ENCODE measurements at places on chromosomes 5 and 9. TPM values are rescaled to one million over a fixed set of nuclear protein-coding genes. Genes with fewer than 3 reads are reported as not detected.

- no peak overlapping the region for H3K27ac ChIP-seq
- no peak overlapping the region for H3K4me3 ChIP-seq
- peaks cover 57% of the 10 kb centered on the region for H3K4me1 ChIP-seq
- DNase-seq: no peak
- no peaks in the 10 kb centered on the region for H3K36me3 ChIP-seq
Measured at GRCh38 chr5:138789771-138790242, 36.6 kb downstream of the CTNNA1 start.

- no peak overlapping the region for H3K4me3 ChIP-seq
- no peaks in the 10 kb centered on the region for H3K4me1 ChIP-seq
- H3K36me3 ChIP-seq: no peaks in the 10 kb centered on the region
- H3K27ac ChIP-seq: peak overlapping the region; percentile 67
- no peaks in the 10 kb centered on the region for H3K27me3 ChIP-seq
- peak; percentile 93 for DNase-seq
Measured at GRCh38 chr5:159819591-159820411, 96.5 kb upstream of the ADRA1B start.

GRCh38 chr5:149675610-149676201 lies 54.4 kb upstream of the PPARGC1B start:
- H3K27me3 ChIP-seq: no peaks in the 10 kb centered on the region
- no peak overlapping the region for H3K4me3 ChIP-seq
- no peak overlapping the region for H3K27ac ChIP-seq

GRCh38 chr5:54017580-54017979 lies 292.8 kb downstream of the ARL15 start:
- no peak overlapping the region for H3K27ac ChIP-seq
- DNase-seq: no peak
- H3K4me1 ChIP-seq: no peaks in the 10 kb centered on the region
- no peak overlapping the region for H3K4me3 ChIP-seq
- H3K36me3 ChIP-seq: no peaks in the 10 kb centered on the region
- no peaks in the 10 kb centered on the region for H3K27me3 ChIP-seq

DNA sequence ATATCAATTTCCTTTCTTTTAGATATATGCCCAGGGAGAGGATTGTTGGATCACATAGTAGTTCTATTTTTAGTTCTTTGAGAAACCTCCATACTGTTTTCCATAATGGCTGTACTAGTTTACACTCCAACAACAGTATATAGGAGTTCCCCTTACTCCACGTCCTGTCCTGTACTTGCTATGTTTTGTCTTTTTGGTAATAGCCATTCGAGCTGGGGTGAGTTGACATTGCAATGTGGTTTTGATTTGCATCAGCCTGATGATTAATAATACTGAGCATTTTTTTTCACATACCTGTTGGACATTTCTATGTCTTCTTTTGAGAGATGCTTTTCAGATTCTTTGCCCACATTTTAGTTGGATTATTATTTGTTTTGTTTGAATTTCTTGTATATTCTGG lies 445.9 kb downstream of the NTRK2 start:
- H3K36me3 ChIP-seq: no peaks in the 10 kb centered on the region
- no peak overlapping the region for H3K27ac ChIP-seq
- DNase-seq: no peak
- no peaks in the 10 kb centered on the region for H3K4me1 ChIP-seq
- no peak overlapping the region for H3K4me3 ChIP-seq

BAAT gene
- 0.60 TPM for polyA plus RNA-seq

PPP2R2B gene
- 0.60 TPM for polyA plus RNA-seq

MRPS27 gene
- 38.2 TPM for polyA plus RNA-seq
